ENCODE measurements at places on chromosomes 2 and 18.

GRCh38 chr2:32915694-32916093 is 31.1 kb upstream of the LTBP1 start:
- no peak for DNase-seq

GRCh38 chr2:43832457-43832856 is 6.2 kb downstream of the ABCG5 start:
- DNase-seq: no peak

- DNase-seq: no peak
These were observed 79.1 kb downstream of the LRRTM4 start for GRCh38 chr2:77443076-77443475.

- DNase-seq: no peak
These were observed 5.6 kb upstream of the KCNJ3 start for GRCh38 chr2:154692927-154693326.

DNA sequence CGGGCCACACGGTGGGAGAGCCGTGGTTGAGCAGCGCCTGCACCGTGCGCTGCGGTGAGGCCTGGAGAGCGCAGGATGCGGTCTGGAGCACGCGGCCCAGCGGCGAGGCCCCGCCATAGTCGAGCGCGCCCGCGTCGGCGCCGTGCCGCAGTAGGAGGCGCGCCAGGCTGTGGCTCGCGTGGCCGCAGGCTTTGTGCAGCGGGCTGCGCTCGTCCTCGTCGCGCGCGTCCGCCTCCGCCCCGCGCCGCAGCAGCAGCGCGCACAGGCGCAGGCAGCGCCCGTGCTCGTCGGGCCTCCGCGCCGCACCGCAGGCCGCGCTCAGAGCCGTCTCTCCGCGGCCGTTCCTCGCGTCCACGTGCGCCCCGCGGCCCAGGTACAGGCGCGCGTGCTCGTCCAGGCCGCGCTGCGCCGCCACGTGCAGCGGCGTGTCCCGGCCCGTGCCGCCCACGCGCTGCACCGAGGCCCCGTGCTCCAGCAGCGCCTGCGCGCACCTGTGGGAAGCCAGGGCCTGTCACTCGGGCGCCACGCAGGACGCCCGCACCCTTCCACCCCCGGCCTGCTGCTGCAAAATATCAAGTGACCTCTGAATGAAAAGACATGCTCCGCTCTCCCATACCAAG is 46.3 kb upstream of the GBX2 start:
- DNase-seq: no peak

- no peak for DNase-seq
These were observed 278.3 kb downstream of the MYCN start for GRCh38 chr2:16218625-16219024.

GRCh38 chr2:72993147-72993932 is 76.0 kb downstream of the EMX1 start:
- DNase-seq: no peak

DNA sequence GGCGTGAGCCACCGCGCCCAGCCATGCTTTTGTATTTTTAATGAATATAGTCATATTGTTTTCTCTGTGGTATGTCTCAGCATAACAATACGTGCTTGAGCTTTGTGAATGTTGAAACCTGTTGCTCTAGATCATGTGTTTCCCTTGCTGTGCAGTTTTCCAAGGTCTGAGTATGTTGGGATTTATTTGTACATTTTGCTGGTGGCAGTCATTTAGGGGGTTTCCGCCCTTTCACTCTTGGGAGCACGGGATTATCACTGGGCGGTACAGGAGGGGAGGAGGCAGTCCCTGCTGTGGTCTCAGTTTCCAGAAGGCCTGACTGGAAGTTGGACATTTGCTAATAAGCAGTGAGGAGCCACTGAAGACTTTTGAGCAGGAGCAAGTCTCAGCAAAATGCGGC is 24.9 kb upstream of the CATIP start:
- DNase-seq: no peak

DNA sequence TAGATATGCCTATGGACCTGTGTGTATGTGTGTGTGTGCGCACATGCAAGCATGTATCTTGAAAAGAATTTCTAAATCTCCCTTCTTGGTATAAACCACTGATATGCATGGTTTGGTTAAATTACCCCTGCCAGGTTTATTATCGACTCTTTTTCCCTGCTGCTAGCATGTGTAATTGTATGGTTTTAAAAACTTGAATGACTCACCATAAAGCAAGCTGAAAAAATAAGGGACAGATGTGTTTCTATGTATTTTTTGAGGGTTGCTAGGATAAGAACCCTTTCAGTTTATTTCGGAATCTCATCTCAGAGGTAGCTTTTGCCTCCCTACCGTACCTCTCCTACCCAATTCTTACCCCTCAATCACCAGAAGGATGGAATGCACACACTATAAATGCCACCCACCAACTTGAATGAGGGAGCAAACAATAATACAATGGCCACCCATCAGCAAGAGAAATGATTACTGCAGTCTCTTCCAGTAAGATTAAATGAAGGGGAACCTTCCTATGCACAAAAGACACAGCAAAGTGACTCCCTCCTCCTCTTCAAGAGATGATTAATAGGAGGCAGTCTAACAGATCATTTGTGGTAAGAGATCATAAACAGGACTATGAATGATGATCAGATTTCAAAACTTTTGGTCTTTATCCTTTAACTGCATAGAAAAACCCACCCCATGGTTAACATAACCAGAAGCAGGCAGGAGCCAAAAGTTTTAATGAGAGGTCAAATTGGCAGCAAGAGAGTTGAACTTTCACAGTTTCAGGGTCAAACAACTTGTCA is 357.2 kb downstream of the SATB2 start:
- no peak for DNase-seq

GRCh38 chr2:217065695-217066405 is 206.0 kb upstream of the TNP1 start:
- DNase-seq: no peak

GRCh38 chr2:23042216-23042906 is 342.6 kb upstream of the KLHL29 start:
- DNase-seq: no peak

- DNase-seq: no peak
These were observed 198.9 kb downstream of the ADCYAP1 start for GRCh38 chr18:1103537-1103936.

GRCh38 chr2:161943011-161943410 is 131.0 kb downstream of the DPP4 start:
- no peak for DNase-seq

DNA sequence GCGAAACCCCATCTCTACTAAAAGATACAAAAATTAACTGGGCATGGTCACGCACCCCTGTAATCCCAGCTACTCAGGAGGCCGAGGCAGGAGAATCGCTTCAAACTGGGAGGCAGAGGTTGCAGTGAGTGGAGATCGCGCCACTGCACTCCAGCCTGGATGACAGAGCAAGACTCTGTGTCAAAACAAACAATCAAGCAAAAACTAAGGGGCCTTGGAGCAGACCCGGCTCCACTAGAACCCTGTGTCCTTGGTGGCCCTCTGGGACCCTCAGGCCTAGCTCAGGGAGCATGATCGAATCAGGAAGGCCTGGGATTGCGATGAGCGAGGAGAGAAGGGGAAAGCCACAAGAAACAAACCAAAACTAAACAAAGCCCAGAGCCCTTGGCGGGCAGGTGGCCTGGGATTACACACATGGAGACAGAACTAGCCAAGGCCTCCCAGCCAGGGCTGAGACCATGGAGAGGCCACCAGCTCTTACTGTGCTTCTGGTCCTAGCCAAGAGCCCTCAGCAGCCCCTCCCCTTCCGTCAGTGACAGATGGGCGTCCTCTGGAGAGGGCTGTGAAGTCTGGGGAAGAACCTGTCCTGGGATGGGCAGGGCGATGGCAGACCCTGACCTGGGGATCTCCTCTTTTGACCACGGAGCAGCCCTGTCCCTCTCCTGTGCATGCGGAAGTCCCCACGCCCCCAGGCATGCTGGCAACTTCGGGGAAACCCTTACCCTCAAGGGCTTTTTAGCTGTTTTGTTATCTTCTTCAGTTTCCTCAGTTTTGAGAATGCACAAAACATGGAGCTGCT is 27.4 kb upstream of the CATIP start:
- DNase-seq: no peak
